ENCODE measurements at places on chromosomes 6 and 20.

GRCh38 chr20:16732506-16733152 is 2.8 kb downstream of the SNRPB2 start:
- no peak for DNase-seq

DNA sequence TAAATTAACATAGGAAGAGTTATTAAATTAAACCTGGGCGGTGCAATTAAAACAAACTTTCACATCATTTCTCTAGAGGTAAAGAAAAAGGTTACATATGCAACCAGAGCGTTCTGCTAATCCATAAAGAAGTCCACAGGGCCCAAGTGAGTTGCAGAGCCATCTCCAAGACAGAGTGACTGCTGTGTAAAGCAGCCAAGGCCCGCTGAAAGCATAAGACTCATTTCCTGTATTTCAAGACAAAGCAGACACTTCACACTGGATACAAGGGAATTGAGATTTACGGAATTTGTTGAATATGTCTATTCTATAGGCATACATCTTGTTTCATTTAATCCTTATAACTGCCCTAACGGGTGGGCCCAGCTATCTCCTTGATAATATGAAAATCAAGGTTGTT is 422.8 kb downstream of the CBLN4 start:
- DNase-seq, result no peak

- DNase-seq, result peak; percentile 94
Observed at GRCh38 chr6:144158133-144158532, 7.8 kb downstream of the STX11 start.

GRCh38 chr6:3916211-3916610 is 67.0 kb downstream of the FAM50B start:
- DNase-seq, result no peak

DNA sequence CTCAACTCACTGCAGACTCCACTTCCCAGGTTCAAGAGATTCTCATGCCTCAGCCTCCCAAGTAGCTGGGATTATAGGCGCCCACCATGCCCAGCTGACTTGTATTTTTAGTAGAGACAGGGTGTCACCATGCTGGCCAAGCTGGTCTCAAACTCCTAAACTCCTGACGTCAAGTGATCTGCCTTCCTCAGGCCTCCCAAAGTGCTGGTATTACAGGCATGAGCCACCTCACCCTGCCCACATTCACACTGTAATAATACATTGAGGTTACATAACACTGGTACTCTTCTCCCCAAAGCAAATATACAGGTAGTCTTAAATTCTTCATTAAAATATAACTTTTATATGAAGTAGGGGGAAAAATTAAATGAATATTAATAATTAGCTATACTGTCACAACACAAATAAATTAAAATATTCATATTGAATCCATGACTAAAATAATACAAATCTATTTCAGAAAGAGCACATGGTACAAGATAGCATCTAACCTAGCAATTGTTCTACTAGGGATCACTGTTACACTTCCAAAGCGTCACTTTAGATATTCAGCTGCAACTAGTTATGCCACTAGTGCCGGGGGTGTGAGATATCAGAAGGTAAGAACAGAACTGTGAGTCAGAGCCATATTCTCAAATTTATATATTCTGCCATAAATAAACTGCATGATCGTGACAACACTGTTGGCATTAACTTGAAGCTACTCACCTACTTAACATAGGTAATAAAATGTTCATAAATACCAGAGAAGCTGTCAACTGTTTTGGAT is 169.1 kb upstream of the SHLD1 start:
- DNase-seq, result no peak

DNA sequence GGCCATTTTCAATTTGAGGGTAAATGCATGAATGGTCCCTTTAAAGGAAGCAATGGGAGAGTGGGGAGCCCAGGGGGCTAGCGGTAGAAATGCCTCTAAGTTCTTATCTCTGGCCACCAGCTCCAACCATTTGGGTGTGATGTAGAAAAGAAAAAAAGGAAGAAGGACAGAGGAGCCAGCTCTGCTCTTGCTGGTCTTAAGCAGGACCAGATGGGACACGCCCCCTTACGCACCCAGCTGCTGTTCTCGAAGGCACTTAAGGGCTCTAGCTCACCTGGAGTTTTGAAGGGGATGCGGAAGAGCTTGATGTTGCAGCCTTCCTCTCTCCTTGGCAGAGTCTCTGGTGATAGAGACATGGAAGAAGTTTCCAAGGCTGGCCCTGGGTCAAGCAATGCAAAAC is 59.5 kb upstream of the RNF144B start:
- no peak for DNase-seq

DNA sequence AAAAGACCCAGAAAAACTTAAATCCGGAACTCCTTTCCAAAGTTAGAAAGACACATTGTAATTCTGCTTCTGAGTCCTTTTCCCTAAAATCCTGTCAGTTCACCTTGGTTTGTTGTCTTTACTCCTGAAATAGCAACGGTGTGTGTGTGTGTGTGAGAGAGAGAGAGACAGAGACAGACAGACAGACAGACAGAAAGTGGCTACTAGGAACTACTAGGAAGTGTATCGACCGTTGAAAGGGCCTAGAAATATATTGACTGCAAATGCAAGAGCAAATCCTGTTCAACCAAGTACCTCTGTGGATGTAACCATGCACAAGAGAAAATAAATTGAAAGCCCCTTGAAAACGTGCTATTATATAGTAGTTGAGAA is 100.0 kb upstream of the MLIP start:
- no peak for DNase-seq

DNA sequence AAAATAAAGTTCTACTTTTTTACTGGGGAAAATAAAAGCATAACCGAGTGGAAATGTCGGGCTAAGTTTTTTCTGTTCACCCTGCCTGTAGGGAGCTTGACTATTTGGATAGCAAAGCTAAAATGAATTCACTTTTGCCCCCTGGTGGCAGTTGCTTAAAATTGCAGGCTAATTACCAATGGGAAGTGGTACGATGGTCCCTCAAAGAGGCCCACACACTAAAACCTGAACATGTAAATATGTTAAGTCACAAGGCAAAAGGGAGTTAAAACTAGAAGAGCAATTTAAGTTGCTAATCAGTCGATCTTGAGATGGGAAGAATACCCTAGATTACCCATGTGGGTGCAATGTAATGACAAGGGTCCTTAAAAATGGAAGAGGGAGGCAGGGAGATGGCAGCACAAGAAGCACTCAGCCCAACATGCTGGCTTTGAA is 916 bp upstream of the SUN5 start:
- DNase-seq, result peak; percentile 10

GRCh38 chr20:38393259-38393658 is 41.9 kb downstream of the SNHG17 start:
- DNase-seq, result no peak

GRCh38 chr20:17825252-17825959 is 125.6 kb downstream of the BANF2 start:
- no peak for DNase-seq

- DNase-seq, result peak; percentile 74
Observed at GRCh38 chr20:61951695-61952533, 113.8 kb downstream of the TAF4 start.

DNA sequence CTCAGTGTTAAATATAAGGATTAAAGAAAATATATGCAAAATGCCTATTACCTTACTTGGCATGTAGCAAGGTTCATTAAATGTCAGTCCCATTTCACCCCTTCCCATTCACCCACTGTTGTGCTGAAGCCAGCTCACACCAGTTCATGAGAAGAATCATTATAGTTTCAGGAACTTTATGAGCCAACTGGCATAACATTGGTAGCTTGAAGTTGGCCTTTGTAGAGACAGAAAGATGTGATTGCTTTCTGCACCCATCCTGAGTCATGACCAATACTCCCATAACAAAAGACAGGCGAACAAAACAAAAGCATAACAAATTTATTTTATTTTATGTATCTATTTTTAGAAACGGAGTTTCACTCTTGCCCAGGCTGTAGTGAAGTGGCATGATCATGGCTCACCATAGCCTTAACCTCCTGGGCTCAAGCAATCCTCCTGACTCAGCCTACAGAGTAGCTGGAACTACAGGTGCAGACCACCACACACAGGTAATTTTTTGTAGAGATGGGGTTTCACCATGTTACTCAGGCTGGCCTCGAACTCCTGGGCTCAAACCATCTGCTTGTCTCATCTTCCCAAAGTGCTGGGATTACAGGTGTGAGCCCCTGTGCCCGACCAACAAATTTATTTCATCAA is 17.6 kb upstream of the IER3 start:
- DNase-seq, result no peak

GRCh38 chr6:157779705-157780604 is 43.1 kb upstream of the SNX9 start:
- no peak for DNase-seq

GRCh38 chr20:33657704-33658095 is 4.4 kb upstream of the C20orf144 start:
- DNase-seq, result no peak

DNA sequence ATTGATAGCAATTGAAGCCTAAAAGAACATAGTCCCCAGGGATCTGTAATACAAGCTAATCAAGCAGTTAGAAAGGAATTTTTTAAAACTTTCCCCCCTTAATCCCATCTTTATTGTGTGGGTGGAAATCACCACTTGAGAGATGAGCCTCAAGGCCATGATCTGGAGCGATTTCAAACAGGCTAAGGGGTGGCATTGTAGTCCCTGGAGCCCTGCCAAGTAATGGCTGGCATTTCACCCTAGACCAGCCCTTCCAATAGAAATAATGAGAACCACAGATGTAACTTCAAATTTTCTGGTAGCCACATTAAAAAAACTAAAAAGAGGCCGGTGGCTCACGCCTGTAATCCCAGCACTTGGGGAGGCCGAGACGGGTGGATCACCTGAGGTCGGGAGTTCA is 46.9 kb downstream of the PRDM1 start:
- no peak for DNase-seq

DNA sequence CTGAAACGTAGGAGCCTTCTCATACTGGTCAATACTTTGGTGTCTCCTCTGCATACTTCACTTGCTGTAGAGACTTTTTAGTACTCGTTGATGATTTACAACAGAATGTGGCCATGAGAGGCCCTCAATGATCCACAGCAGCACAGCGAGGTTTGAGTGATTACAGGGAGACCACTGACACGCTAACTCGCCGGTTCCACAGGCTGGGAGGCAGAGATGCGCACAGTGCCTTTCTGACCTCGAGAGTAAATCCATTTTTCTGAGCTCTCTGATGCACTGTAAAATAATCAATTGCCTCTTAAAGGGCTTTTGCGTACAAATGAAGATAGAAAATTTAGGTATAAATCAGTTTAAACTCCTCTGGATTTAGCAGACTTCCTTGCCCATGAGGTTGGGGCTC is 56.2 kb upstream of the TBC1D7 start:
- DNase-seq, result no peak

- peak; percentile 89 for DNase-seq
Observed at GRCh38 chr6:155154158-155154830, 109.5 kb upstream of the CLDN20 start.
